ENCODE measurements at places on chromosomes 2 and 18.

DNA sequence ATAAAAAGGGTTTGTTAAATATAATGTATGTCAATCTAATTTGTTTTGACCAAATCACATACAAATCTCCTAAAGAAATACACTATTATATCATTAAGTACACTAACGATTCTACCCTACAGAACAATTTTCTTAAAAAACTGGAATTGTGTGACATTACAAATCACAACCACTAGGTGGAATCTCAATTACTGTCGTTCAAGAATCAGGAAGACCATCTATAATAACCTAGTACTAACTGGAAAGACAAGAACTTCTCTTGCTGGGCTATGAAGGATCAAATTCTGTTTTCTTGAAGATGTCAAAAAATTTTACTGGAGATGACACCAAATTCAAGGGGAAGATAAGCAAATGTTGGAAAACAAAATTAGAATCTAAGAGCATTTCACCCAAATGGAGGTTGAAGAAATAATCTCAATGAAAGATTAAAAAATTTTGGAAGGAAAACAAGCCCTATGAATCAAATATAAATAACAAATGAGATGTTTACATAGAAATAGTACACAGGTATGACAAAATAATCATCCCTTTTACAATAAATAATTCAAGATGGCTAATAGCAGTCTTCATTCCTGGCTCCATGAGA, 110.9 kb downstream of the STK39 start:
- DNase-seq, result peak; percentile 47

GRCh38 chr2:72668647-72669046, 157.2 kb downstream of the EXOC6B start:
- DNase-seq, result no peak

DNA sequence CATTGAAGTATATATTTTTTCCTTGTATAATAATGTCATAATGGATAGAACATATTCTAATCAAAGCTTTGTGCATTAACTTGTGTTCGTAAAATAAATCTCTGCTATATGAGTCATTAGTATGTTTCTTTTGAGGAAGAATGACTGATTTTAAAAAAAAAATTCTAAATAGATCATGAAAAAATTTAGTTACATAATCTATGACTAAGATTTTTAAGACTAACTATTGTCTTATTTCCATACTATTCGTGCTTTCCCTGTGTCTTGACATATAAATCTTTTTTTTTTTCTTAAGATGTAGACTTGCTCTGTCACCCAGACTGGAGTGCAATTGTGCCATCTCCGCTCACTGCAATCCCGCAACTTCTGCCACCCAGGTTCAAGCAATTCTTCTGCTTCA, 226.1 kb downstream of the DSEL start:
- no peak for DNase-seq

GRCh38 chr2:190670182-190670946, 21.5 kb downstream of the NAB1 start:
- DNase-seq, result no peak

GRCh38 chr2:99877963-99878362, 264.4 kb downstream of the AFF3 start:
- DNase-seq, result no peak

GRCh38 chr18:64180617-64181016, 31.7 kb upstream of the LINC00305 start:
- DNase-seq, result no peak

DNA sequence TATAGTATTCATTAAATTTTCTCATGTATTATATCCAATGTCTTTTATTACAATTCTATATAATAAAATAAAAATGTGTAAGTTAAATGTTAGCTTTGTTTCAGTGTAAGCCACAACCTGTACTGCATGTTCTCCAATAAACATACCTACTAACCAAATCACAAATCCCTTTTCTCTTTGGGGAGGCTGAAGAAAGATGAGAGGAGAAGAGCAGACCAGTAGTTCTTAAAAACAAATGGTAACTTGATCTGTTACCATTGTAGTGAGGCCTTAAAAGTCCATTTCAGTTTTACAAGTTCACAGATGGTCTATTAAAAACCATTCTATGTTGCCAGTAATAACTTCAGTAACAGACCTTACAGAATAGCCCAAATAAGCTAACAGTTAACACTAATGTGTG, 100.5 kb downstream of the SOS1 start:
- DNase-seq, result no peak

DNA sequence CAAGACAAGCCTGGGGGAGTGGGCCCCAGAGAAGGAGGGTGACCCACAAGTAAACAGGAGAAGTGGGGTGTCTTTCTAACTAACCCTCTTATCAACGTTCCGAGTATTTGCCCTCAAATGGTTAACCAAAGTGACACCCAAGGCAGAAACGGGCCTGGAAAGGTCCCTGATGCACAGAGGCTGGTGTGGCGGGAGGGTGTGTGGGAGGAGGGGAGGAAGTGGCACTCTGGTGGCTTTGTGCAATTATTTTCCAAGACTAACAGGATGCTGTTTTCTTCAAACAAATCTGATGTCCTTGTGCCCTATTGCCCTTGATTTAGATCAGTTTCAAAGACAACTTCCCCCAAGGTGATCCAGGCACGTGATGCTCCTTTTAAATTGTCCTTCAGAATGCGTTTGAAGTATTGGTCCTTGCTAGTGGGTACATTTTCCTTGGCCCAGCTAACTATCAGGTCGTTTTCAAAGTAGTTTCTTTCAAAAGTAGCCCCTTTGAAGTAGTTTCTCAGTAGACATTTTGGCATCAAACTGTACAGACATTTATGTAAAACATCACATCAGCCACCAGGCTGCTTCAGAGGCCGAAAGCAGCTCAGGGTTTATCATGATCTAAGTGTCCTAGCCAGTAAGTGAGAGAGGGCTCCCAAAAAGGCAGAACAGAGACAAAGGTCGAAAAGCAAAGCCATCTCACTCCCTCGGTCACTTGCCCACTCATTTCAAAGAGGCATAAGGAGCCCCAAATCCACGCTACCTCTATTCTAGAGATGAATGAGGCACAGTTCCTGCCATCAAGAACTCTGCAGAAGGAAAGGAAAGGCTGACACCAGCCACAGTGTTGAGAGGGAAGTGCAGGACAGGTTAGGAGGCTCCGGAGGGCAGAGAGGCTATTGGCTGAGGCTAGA, 371.1 kb upstream of the ID2 start:
- DNase-seq, result no peak

DNA sequence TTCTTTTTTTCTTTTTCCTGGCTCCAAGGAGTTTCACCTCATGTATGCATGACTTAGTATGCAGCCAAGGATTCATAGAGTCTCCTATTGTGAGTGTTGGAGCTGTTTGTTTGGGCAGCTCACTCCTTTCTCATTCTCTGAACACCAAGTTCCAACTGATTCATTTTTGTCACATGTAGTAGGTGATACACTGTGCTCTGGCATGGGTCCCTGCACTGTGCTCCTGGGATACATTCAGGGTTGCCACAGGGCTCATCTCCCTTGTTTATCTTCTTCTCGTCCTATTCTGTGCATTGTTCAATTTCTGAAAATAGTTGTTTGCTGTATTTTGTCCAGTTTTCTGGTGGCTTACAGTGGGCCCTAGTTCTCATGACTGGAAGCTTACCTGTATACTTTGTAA, 96.8 kb downstream of the ZNF407 start:
- DNase-seq, result no peak

DNA sequence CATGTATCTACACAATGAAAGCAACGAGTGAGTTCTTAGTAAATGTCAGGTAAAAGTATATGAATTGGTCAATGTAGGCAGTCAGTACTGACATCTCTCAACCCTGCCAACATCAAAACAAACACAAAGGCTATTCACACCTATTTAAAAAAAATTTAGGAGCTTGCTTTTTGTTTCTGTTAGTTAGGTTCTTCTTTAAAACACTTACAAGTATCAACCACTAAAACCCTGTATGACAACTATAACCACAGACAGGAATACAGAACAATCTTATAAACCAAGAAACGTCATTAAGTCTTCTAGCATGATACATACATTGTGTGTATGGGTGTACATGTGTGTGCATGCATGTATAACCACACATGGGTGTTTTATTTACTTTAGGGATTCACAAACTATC, 131.0 kb downstream of the TCF4 start:
- DNase-seq, result no peak

DNA sequence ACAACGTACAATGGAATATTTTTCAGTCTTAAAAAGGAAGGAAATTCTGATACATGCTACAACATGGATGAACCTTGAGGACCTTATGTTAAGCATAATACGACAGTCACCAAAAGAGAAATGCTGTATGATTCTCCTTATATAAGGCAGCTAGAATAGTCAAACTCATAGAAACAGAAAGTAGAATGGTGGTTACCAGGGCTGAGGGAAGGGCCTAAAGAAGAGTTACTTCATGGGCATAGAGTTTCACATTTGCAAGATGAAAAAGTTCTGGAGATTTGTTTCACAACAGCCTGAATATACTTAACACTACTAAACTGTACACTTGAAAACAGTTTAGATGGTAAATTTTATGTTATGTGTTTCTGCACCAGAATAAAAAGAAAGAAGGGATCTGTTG, 113.3 kb downstream of the GALNT1 start:
- no peak for DNase-seq

DNA sequence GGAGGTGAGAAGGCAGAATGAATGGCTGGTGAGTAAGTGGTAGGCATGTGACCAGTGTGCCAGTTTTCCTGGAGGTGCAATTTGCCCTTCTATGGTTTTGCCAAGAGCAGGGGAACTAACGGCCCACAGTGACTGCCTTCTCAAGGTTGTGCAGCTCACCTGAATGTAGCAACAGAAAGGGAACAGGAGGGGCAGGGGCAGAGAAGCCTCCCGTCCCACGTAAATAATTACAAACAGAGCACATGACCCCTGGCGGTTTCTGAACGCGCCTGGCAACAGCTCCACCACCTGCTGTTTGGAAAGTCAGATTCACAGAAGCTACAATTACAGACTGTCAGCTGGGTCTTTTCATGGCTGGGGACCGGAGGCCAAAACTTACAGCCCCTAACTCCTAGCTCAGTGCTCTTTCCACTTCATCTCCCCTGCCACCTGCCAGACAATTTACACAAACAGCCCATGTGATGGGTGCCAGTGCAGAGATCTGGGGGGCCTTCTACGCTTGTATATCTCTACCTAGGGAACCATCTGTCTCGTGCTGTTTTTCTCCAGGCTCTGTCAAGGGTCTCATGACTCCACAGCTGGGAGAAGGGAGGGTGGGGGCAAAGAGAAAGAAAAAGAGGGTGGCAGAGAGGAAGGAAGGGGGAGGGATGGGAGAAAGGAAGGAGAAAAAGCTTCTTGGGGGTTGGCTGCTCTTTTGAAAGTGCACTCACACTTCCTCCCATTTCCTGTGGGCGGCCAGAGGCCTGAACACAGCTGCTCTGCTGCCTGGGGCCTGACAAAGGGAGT, 69.6 kb downstream of the POLR1A start:
- peak; percentile 26 for DNase-seq

DNA sequence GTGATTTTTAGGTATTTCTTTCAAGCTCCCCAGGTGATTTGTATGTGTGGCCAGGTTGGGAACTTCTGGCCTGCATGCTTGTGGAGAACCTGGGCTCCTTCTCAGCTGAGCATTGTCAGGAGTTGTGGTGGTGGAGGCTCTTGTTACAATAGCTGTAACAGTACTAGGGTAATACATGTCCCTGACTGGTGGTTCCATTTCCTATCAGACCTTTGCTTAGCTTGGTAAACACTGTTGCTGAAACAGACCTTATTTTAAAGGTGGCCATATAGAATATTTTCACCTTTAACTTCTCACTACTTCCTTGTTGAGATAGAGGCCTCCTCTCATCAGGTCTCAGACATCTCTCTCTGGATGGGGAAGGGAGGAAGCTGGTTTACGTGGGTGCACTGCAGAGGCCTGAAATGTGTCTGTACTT, 79.2 kb downstream of the SETBP1 start:
- DNase-seq, result no peak

GRCh38 chr2:235612181-235612950, 118.5 kb downstream of the AGAP1 start:
- DNase-seq, result no peak

GRCh38 chr18:78073275-78073674, 823.6 kb downstream of the GALR1 start:
- no peak for DNase-seq

GRCh38 chr2:66929632-66930338, 467.3 kb upstream of the ETAA1 start:
- no peak for DNase-seq

- DNase-seq, result no peak
Measured at GRCh38 chr2:46193356-46193755, 103.9 kb upstream of the EPAS1 start.

GRCh38 chr2:31347750-31348149, 66.8 kb downstream of the XDH start:
- DNase-seq, result no peak

Measured in RCC 7860 (cell line).